ENCODE measurements at places on chromosomes 3 and 15.

- no peak for DNase-seq
Measured at GRCh38 chr3:115375362-115375761, 228.3 kb upstream of the ZBTB20 start.

- no peak for DNase-seq
Measured at GRCh38 chr15:75696311-75696720, 16.3 kb downstream of the CSPG4 start.

DNA sequence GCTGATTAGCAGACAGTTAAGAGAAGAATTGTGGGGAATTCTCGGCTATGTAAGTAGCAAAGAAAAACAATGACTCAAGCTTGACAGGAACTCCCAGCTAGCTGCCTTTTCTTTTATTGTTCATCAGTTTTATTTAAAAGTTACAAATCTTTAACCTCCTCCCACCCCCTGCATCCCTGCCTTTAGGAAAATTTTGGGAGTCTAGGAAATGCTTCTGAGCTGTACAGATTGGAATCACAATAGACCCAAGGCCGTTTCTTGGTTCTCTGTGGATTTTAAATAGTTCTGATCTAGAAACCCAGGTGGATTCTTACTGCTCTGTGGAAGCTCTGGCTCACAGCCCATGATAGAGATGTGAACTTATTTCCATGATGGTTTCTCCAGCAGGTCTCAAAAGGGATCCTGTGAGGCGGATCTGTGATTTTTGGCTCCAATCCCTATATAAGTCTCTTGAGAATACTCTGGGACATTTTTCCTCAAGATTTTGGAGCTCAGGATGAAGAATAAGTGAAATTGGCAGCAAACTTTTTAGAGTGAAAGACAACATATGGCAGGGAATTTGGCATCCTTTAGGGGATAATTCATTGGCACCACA is 312.3 kb downstream of the EPHA3 start:
- no peak for DNase-seq

DNA sequence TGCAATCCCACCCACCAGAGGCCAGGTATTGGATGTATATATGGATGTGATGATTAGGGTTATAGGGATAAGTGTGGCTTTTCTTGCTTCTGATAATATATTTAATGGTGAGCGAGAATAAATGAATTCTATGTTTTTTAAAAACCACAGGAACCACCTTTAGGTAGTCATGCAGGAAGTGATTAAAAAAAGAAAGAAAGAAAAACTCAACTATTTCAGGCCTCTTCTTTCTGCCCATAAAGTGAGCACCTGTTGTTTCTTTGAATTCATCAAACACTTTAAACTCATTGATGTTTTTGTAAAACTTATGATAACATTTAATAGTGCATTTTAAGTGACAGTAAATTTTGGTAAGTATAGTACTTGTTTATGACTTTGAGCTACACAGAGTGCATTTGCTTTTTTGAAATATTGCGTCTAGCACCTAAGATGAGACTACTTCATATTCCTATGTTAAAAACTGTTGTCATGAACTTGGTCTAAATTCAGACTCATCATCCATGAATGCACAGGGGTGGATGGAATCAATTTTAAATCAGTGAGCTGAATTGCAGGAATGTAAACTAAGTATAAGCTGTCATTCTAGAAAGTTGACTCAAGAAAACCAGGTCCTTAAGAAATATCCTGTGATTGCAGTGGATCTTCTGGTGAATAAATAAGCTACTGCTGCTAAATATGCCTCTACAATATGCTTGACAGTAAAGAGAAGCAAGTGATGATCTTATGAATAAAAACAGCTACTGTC is 764.4 kb upstream of the NECTIN3 start:
- DNase-seq: no peak

DNA sequence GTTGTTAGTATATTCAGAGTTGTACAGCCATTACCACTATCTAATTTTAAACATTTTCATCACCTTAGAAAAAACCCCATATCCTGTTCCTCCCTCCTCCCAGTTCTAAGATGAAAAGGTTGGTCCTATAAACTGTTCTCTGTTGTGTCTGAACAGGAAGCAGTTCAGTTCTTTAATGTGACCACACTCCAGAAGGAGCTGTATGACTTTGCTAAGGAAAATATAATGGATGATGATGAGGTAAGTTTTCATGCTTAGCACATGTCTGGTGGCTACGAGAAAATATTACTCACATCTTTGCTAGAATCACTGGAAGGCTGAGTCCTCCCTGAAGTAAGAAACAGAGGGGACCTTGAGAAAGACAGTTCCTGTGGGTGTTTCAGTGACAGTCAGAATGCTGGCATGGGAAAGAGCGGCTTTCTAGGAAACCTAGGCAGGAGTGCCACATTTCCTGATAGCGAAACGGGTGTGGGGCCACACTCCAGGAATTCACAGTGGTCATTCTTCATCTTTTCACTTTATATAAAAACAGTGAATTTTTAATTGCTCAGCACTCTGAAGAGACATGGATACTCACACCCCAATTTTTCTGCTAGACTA is 20.3 kb downstream of the CRTAP start:
- DNase-seq: no peak

- DNase-seq: no peak
Measured at GRCh38 chr15:83283138-83283812, 1.2 kb downstream of the BNC1 start.

DNA sequence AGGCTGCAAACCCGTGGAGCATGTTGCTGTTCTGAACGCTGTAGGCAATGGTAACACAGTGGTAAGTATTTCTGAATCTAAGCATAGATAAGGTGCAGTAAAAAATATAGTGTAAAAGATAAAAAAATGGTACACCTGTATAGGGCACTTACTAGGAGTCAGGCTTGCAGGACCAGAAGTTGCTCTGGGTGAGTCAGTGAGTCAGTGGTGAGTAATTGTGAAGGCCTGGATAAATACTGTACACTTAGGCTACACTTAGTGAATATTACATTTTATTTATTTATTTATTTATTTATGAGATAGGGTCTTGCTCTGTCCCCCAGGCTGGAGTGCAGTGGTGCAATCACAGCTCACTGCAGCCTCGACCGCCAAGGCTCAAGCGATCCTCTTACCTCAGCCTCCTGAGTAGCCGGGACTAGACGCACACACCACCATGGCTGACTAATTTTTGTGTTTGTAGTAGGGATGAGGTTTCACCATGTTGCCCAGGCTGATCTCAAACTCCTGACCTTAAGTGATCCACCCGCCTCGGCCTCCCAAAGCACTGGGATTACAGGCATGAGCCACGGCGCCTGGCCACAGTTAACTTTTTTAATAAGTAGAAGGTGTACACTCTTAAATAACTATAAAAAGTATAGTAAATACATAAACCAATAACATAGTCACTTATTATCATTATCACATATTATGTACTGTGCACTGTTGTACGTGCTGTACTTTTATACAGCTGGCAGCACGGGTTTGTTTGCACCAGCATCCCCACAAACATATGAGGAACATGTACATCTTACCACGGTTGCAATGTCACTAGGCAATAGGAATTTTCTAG is 155.1 kb downstream of the IGF1R start:
- DNase-seq: no peak

DNA sequence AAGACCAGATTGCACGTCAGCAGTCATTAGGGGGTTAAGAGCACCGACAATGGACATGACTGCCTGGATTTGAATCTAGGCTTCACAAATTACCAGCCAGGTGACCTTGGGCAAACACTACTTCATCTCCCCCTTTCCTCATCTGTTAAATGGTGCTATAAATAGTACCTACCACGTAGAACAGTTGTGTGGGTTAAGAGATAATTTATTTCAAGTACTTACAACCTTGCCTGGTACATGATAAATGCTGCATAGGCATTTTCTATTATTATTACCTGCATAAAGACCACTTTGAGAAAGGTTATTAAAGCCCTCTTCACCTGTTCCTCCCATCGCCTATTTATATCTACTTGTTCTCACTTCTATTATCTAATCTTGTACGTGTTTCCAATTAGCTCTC is 64.7 kb downstream of the BTD start:
- no peak for DNase-seq

GRCh38 chr3:57421336-57421735 is 122.8 kb downstream of the DNAH12 start:
- DNase-seq: no peak

DNA sequence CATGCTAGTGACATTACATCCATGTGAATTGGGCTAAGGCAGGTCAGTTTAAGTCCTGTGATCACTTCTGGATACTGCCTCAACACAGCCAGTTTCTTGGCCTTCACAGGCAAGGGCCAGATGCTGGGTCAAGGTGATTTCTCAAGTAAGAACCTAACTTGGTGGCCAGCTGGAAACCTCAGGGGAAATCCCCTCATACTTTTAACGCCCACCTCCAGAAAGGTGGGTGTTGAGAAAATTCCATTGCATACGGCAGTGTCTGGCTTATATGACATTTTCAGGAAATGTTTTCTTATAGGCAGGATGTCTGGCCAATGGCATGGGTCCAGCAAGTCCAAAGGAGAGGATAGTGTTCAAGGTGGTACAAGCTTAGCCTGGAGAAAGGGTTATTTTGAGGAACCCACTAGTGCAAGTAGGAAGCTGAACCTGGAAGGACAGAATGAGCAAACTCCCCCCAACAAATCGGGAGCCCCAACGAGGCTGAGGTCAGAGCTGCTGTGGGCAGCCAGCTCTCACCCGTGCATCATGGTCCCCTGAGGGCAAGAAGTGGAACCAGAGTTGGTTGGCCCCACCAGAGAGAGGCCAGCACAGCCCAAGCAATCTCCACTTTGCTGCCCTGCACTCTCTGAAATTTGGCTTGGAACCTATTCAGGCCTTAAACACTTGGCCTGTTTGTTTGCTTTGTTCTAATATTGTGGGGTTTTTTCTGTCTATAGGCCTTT is 135.4 kb downstream of the PDE8A start:
- DNase-seq: no peak

DNA sequence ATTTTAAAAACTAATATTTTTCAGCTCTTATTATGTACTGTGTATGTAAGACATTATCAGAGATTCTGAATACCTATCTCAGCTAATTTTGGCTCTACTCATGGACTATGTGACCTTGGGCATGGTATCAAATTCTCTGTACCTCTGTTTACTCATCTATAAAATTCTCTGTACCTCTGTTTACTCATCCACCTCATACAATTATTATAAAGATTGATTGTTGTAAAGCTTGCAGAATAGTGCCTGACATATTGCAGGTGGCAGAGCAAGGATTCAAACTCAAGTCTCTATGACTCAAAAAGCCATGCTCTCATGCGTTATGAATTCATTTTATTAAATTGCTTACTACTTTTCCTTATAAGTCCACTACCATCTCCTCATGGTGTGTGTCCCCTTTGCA is 151.9 kb upstream of the ARL6 start:
- DNase-seq: no peak

- peak; percentile 36 for DNase-seq
Measured at GRCh38 chr3:143121241-143122088, 1.9 kb downstream of the CHST2 start.

GRCh38 chr15:77160562-77161478 is 89.9 kb upstream of the TSPAN3 start:
- DNase-seq: no peak

- no peak for DNase-seq
Measured at GRCh38 chr3:181417748-181418147, 294.0 kb upstream of the SOX2 start.

GRCh38 chr15:43329217-43329959 is 985 bp downstream of the LCMT2 start:
- no peak for DNase-seq

DNA sequence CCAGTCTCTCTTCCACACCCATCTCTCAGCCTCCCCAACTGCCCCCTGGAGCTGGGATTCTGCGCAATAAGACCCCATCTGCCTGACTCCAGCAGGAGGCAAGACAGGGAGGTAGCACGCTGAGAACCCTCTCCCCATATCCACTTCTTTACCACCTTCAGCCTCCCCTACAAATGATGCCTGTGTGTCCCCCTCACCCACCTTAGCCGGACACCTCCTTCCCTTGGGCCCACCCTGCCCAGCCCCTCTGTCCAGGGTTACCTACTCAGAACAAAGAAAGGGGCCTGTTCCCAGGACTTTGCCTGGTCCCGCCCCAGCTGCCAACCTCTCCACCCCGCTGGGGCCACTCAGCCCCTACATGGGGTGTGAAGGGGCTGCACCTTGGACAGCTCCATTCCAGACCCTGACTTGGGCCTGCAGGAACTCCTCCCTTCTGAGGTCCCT is 40.8 kb upstream of the ATP2B2 start:
- no peak for DNase-seq

GRCh38 chr3:52333869-52334557 is 17.9 kb downstream of the DNAH1 start:
- no peak for DNase-seq

- DNase-seq: no peak
Measured at GRCh38 chr15:90463381-90463780, 66.3 kb upstream of the CRTC3 start.

- no peak for DNase-seq
Measured at GRCh38 chr15:29100486-29101000, 169.1 kb downstream of the NSMCE3 start.

DNA sequence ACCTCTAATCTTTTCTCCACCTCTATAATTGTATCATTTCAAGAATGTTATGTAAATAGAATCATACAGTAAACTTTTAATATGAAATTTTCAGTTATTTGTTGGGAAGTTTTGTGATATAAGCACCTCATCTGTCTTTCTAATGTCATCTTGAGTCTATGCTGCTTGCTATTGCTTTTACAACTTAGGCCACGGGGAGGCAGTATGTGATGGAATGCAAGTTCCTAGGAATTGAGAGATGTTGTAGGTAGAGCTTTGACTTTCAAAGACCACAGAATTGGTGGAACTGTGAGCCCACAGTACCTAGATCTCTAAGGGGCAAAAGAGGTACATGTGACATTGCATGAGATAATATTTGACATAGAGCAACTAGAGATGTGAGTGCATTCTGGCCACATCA is 328.3 kb downstream of the MFSD1 start:
- no peak for DNase-seq

DNA sequence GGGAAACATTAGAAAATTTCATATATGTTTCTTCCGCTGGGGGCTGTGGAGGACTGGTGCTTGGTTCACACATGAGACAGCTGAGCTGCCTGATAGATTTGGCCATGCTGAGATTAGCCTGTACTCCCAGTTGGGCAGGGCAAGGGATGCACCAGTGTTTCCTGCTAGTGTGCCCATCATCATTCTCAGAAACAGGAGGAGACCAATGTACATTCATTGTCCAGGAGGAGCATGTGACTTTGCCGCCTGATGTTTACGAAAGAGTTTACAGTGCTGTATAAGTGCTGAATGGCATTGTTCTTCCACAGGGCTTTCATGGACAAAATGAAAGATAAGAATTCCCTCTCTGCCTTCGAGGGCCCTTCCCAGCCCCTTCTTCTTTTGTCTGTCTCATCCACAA is 311.1 kb upstream of the THBS1 start:
- DNase-seq: no peak

- DNase-seq: no peak
Measured at GRCh38 chr15:73822998-73823397, 50.4 kb upstream of the TBC1D21 start.

DNA sequence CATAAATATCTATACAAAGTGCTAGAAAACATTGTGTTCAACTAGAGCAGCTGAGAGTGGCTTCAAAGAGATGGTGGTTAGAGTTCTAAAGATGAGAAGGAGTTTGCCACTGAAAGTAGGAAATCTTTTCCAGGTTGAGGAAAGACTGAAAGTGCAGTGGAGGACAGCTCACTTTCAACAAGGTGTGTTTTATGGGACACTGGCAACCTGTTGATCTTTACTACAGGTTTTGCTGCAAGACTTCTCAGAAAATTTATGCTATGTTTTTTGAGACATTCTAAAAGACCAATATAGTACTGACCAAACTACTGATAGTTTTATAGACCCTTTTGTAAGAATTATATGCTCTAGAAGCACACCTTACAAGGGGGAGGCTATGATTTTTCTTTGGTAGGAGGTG is 3.8 kb downstream of the CHRNA7 start:
- DNase-seq: no peak

All from stimulated activated CD8-positive, alpha-beta memory T cell treated with anti-CD3 and anti-CD28 coated beads, Interleukin-7, amount 100 ng/mL, for 1 hour (primary cell).